ENCODE measurements at places on chromosomes 1 and 21.

DNA sequence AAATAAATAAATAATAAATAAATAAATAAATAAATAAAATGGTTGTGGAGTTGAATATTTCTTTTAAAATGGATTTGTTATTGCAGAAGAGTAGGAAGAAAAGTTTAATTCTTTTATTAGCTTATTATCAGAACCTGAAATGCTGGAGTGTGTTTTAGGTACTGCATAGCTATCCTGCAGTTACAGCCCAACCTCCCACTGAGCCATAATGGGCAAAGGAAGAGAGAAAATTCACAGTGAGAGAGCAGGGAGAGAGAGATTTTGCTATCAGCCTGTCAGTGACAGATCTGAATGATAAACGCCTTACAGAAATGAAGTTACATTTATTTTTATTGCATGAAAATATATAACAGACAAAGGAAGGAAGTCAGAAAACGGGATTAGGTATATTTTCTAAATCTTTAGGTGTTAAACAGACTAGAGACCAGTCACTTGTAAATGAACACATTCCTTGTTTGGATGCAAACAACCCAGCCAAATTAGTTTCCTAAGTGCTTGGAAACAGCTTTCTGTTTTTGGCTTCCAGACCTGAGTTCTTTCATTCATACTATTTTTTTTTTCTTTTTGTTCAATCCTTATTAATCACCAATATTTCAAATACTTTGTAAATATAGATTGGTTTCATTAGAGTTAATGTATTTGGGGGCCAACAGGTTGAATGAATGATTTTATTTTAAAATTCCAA is 425.3 kb downstream of the USP25 start:
- DNase-seq = no peak

DNA sequence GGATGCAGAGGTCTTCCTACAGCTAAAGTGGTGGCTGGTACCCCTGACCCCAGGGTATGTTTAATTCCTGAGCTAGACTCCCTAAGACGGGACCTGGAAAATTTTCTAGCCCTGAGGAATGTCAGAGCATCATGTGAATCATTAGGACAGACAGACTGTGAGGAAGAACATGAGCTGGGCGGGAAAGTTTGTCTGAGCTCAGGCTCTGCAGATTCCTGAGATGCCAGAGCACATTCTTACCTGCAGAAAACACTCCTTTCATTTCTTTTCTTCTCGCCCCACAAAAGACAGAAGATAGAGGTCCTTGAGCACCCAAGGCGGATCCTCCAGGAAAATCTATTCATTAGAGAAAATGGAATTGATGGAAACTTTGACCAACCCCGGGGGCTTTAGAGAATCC is 6.5 kb downstream of the CAPN2 start:
- DNase-seq = no peak

DNA sequence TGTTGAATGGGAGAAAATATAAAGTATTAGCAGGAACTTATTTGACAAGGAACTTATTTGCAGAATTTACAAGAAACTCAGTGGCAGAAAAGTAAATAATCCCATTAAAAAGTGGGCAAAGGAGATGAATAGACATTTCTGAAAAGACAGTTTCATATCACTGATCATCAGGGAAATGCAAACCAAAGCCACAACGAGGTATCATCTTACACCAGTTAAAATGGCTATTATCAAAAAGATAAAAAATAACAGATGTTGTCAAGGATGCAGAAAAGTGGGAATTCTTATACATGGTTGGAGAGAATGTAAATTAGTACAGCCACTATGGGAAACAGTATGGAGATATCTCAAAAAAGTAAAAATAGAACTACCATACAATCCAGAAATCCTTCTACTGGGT is 61.0 kb downstream of the SYT14 start:
- no peak for DNase-seq

DNA sequence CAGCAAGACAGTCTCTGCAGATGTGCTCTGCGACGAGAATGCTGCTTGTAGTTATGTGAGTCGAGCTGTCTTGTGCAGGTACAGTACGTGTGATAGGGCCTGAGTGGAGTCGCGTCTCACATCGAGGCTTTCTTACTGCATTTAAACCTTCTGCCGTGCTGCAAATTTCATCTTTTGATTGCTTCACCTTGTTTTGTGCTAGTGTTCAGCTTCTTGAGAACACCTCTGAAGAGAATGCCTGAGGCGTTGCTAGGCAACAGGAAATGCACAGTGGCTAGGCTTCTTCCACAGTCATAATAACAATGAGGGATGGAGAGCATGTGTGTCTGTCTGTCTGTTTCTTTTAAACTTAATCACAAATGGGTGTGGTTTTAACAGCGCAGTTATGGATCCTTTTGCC is 52.9 kb downstream of the MRPS6 start:
- DNase-seq = peak; percentile 26

- DNase-seq = no peak
Measured at GRCh38 chr1:110150330-110151174, at the start of gene SLC6A17. SLC6A17 (plus strand) TSS chr1:110150494; CDS start chr1:110166930, 16,436 bp downstream.

GRCh38 chr1:206864939-206865671 is at the start of gene IL20:
IL20 (plus strand) TSS chr1:206865623; CDS start chr1:206865853, 230 bp downstream.
- peak; percentile 71 for DNase-seq

GRCh38 chr1:53128401-53128800 is 14.0 kb downstream of the SLC1A7 start:
- no peak for DNase-seq

DNA sequence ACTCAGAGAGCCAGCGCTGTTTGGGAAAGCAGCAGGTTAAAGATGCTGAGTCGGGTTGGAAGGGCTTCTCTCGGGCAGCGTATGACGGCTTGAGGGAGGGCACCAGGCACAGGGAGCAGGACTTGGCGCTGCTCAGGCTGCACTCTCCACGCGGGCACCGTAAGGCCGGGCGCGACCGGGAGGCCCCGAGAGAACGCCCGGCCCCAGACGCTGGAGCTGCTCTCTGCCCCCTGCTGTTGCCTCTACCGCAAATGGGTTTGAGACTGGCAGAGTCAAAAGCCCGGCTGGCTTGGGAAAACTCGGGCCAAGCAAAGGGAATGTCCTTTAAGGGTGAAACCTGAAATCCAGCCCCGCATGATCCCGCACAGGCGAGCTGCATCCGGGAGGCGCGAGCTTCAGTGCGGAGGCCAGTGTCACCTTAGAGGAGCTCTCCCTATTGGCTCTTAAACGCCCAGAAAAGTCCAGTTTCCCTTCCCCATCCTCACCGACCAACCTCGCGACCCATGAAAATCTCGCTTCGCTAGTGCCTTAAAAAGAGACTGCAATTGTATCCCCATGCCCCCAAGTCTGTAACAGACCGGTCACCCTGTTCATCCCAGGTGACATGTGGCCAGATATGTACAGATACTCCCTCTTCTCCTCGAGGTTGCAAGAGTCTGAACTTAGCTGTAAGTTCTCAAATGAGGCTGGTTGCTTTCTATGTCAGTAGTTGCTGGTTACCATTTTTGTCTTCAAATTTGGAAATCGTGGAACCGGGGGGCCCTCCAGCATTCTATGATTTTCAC is 1.1 kb downstream of the PRRX1 start:
- no peak for DNase-seq

GRCh38 chr1:231094421-231094820 is 54.4 kb upstream of the FAM89A start:
- DNase-seq = no peak

GRCh38 chr1:107653765-107654164 is 311.2 kb downstream of the VAV3 start:
- DNase-seq = no peak

GRCh38 chr1:12518931-12519692 is 98.9 kb downstream of the DHRS3 start:
- no peak for DNase-seq

DNA sequence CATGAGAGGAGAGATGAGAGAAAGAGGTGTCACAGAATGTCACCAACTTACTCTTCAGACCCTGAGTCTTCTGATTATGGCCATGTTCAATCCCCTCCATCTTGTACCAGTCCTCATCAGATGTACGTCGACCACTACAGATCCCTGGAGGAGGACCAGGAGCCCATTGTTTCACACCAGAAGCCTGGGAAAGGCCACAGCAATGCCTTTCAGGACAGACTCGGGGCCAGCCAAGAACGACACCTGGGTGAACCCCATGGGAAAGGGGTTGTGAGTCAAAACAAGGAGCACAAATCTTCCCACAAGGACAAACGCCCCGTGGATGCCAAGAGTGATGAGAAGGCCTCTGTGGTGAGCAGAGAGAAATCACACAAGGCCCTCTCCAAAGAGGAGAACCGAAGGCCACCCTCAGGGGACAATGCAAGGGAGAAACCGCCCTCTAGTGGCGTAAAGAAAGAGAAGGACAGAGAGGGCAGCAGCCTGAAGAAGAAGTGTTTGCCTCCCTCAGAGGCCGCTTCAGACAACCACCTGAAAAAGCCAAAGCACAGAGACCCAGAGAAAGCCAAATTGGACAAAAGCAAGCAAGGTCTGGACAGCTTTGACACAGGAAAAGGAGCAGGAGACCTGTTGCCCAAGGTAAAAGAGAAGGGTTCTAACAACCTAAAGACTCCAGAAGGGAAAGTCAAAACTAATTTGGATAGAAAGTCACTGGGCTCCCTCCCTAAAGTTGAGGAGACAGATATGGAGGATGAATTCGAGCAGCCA is 8.0 kb downstream of the ELOA start:
- peak; percentile 40 for DNase-seq

- no peak for DNase-seq
Measured at GRCh38 chr1:10479296-10479695, 4.5 kb downstream of the PEX14 start.

DNA sequence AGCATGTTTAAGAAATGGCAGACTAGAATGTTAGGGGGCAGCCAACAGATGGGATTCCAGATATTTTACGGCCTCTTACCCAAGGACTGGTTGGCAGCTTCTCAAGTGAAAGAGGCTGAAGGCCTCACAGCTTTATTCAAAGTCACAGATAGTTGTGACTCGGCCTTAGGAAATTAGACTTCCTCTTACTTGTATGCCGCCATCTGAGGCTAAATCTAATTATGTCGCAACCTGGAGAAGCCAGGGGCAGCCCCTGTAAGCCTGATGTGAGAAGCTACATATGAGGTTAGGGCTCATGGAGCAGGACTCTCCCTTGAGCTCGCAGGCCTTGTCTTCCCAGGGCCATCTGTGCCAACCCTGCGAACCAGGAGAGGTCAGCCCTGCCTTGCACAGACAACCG is 352.5 kb downstream of the HHAT start:
- DNase-seq = no peak

DNA sequence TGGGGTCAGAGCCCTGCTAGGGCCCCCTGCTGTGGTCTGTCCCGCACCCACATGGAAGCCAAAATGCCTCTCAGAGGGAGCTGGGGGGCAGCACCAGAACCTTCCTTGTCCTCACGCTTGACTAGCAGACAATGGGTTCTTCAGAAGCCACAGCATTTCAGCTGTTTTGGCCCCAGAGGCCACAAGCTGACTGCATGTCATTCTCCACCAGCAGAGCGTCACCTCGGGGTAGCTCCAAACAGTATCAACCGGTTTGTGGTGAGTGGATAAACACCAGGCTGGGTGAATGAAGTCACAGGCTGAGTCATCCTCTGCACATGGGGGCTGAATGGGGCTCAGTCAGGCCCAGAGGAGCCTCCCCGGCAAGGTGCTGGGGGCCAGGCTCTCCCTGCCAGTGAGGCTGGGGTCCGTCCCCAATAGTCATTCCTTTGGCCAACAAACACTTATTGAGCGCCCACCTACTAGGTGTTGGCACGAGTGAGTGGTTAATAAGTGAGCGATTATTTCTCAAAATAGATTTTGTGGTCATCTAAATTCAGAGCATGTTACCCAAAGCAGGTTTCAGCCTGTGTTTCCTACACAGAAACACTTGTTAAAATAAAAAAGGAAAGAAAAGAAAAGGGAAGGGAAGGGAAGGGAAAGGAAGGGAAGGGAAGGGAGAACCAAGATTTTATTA is 9.1 kb downstream of the OLIG1 start:
- peak; percentile 44 for DNase-seq

DNA sequence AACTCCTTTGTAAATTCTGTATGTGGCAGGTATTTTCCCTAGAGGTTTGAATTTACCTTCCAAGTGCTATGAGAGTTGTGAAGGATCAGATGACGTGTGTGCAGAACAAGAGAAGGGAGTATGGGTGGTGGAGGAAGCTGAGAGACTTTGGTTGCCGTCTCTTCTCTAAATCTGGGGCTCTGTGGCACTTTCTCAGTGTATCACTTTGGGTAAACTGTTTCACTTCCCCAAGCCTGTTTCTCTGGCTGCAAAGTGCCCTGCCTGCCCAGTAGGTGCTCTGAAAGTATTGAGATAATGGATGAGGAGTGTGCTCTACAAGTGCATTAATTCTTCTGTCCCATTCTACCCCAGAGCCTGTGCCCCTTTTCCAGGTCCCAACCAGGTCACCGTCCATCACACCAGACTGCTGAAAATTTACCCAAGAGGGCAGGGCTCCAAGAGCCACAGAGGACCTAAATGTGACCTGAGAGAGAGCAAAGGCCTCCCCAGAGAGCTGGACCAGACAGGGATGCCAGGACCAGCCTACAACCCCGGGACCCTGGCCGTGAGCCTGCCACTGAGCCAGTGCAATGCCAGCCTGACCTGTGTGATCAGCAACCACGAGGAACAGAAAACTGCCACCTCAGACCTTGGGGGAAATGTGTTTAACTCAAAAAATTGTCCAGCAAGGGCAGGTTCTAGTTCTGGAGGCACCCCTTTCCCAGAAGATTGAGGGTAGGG is 131.6 kb upstream of the ETV3 start:
- peak; percentile 9 for DNase-seq

GRCh38 chr1:3693321-3693720 is 41.0 kb downstream of the TP73 start:
- no peak for DNase-seq

DNA sequence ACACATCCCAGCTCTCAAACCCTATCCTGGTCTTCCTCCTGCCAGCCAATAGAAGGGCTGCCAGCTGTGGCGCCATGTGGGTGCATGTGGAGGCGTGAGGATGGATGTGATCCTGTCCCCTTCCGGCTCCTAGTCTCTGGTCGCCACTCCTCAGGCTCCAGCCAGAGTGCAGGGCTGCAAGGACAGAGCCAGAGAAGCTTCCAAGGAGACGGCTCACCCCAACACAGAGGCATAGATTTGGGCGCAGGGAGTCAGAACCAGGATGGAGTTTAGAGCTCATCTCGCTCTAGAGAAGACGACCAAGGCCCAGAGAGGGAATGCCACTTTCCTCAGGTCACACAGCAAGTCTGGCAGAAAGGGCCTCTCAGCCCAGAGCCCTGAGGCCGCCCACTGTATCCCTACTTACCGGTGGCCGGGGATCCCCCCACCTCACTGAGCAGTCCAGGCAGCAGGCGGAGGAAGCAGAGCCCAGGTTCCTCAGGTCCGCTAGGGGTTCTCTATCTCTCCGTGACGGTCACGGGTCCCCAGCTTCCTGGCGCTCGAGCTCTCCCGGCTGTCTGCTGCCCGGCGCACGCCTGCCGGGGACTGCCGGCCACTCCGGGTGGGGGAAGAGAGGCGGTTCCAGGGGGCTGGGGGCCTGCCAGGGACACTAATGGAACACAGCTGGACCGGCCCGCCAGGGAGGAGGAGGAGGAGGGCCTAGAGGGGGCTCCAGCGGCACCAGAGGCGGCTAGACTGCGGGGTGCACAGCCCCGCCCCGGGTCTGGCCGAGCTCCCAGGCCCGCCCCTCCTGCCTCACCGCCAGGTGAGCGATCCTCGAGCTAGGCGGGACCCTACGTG is at the start of gene COL16A1:
COL16A1 (minus strand) TSS at position 587 of the 840 bp plus-strand sequence. CDS start 1,824 bp downstream, outside the sequence.
- DNase-seq = no peak

DNA sequence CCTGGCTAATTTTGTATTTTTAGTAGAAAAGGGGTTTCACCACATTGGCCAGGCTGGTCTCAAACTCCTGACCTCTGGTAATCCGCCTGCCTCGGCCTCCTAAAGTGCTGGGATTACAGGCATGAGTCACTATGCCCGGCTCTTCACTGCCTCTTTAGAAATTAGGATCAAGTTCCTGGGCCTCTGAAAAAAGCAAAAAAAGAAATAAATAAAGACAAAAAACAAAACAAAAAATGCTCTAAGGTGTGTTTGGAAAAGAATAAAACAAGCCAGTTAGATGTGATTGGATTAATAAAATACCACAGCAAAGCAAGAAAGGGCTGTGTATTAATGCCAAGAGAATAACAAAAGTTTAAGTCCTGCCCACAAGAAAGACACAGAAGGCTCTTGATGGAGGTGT is 4.2 kb upstream of the ABCB10 start:
- DNase-seq = no peak
